Mesendoderm (in vitro differentiated cells): ENCODE measurements at places on chromosomes 3 and 15.

DNA sequence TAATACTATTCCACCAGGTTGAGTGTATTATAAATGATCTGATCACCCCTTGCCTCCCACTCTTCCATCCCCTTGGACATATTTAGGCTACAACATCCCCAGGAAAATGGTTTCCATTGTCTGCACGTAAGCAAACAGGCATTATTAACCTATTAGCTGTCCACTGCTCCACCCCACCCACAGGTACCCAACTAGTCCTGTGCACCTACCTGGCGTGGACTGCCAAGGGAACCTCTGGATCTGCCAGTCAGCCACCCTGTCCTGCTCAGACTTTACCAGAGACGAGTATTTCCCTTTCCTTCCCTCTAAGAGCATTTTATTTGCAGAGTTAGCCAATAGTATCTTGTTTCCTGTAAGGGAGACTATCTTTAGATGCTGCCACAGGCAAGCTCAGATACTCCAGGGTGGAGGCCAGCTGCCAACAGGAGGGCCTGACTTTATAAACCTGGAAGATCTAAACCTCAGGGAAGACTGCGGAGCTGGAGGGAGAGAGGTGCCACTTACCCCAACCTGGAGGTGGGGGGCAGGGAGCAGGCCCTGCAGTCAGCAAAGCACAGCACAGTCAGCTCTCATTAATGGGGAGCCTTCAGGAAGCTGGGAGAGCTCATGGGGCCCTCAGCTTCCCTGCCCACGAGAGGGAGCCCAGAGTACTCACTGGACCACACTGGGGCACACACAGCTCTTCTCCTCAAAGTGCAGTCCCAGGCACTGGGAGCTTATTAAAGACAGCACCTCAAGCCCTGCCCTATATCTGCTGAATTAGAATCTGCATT lies at the start of gene CX3CR1:
Gene CX3CR1, minus strand, starts transcription at position 292 of the 773 bp plus-strand sequence. CDS start 13,527 bp downstream, outside the sequence.
- H3K27me3 ChIP-seq = no peaks in the 10 kb centered on the region
- DNase-seq = no peak
- no peaks in the 10 kb centered on the region for H3K36me3 ChIP-seq
- no peak within 1 kb of the TSS for H3K4me3 ChIP-seq
- no peaks in the 10 kb centered on the region for H3K4me1 ChIP-seq
- H3K27ac ChIP-seq = no peak within 1 kb of the TSS

- H3K36me3 ChIP-seq = no peaks in the 10 kb centered on the region
- no peaks in the 10 kb centered on the region for H3K4me1 ChIP-seq
- H3K27ac ChIP-seq = no peak overlapping the region
- no peak overlapping the region for H3K4me3 ChIP-seq
- no peaks in the 10 kb centered on the region for H3K27me3 ChIP-seq
These were observed 34.1 kb upstream of the FBLN2 start for GRCh38 chr3:13514639-13515435.

DNA sequence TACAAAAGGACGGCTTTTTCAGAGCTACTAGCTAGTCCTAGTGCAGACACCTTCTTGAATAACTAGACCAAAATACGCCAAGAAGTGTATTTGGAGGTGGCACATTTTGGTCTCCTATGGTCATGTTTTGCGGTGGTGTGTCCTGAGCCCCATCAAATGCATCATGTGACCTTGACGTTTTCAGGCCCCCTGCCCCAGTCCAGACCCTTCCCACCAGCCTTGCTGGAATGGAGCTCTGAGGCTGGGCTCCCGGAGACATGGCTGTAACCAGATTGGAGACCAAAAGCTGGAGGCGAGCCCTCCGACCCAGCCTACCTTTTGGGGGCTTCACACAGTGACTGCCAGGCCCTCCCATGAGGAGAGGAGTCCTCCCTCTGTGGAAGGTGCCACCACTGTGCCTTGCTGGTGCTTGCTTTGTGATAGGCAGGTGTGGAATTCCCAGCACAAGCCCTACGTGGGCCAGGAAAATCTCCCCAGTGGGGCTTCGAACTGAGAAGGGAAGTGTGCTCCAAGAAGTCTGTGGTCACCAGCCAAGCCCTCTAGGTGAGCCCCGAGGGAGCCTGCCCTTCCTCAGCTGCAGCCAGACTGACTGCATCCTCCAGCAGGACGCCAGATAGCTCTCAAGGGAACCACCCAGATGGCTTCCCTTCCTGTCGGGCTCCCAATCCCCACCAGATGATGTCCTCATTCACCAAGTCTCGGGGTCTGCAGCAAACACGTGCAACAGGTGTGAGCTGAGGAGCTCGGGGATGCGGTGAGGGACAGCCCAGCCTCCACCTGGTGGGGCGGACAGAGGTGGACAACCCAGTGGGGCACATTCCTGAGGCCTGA lies 126.2 kb downstream of the ASB7 start:
- no peak overlapping the region for H3K27ac ChIP-seq
- H3K27me3 ChIP-seq = no peaks in the 10 kb centered on the region
- peak; percentile 31 for DNase-seq
- no peaks in the 10 kb centered on the region for H3K36me3 ChIP-seq

- DNase-seq = peak; percentile 60
- H3K4me3 ChIP-seq = no peak overlapping the region
- H3K27me3 ChIP-seq = no peaks in the 10 kb centered on the region
- no peaks in the 10 kb centered on the region for H3K4me1 ChIP-seq
These were observed 3.2 kb upstream of the AGBL1 start for GRCh38 chr15:86076468-86076867.
